Dermis blood vessel endothelial cell (primary cell): ENCODE measurements at places on chromosomes 2 and 18. TPM values are rescaled to one million over a fixed set of nuclear protein-coding genes. Genes with fewer than 3 reads are reported as not detected.

DNA sequence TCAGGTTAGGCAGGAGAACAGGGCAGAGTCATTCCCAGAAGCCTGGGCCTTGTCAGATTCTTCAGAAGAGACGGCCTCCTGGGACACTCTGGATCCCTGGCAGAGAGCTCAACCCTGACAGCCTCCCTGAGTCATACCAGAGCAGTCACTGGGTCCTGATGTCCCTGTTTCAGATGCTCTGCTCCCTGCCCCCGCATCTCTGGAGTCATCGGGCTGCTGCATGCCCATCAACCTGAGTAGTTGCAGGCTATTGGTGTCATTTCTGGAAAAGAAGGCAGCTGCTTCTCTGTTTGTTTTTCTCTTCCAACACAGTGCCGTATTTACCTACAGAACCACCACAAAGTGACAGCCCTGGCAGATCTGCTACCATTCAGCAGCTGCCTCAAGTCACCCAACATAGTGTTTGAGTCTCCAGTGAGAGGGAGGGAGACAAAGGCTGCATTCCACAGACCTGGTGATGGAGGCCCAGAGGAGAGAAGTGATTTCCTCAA is 145.1 kb downstream of the B3GNT2 start:
- DNase-seq, result no peak

DNA sequence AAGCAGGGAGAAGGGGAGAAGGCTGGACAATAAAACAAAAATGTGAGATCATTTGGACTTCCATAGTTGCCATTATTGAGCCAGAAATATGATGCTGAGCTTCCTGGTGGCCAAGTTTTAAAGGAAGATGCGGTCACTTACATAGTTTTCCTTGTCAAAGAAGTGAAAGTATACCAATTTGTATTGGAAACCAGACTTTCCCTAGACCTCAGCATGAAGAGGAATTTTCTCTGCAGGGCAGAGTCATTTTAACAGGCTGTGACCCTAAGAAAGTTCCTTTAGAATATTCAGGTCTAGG is 111.0 kb downstream of the GATA6 start:
- no peak for DNase-seq

- no peak for DNase-seq
Observed at GRCh38 chr2:3463186-3463835, 56.0 kb downstream of the ADI1 start.

- DNase-seq, result no peak
Observed at GRCh38 chr18:76878426-76878825, 56.1 kb downstream of the ZNF236 start.

DNA sequence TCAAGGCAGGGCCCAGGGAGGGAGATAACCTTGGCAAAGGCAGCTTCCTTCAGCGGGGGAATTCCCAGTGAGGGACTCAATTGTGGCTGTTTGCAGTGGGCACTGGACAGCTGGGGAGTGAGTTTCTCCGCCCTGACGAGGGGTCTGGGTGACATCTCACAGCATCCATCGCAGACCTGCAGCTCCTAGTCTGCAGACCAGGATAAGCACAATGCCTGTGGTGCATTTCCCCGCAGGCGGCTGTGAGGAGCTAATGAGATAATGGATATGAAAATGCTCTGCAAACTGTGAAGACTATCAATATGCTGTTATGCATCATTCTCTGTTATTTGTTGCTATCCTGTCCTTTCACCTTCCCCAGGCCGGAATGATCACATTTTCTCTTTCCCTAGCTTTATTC is 30.0 kb upstream of the CYP1B1 start:
- DNase-seq, result no peak

DNA sequence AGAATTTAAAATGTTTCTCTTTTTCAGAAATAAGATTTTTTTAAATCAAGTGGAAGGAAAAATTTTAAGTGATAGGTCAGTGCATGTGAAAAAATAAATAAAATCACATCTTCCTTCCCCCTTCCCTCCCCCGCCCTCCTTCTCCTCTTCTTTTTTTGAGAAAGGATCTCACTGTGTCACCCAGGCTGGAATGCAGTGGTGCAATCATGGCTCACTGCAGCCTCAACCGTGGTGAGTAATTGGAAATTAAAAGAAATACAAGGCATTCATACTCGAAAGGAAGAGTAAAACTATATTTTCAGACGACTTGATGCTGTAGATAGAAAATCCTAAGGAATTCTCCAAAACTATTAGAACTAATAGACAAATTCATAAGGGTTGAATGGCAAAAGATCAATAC is 16.9 kb upstream of the CRACDL start:
- no peak for DNase-seq

- no peak for DNase-seq
Observed at GRCh38 chr18:13940326-13940725, 25.0 kb upstream of the MC2R start.

DNA sequence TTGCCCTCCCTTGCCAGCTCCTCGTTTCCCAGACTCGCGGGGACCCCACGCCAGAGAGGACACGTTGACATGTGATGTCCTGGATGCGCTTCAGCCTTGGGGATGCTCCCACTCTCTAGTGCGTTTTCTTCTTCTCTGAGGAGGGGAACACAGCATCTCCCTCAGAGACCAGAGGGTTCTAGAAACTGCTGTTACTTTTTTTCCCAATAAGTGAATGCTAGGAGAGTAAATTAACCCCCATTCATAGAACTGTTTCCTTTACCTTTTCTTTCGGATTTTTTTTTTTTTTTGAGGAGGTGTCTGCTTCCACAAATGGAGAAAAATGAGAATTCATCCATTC is 370 bp upstream of the EFEMP1 start:
- DNase-seq, result no peak

GRCh38 chr2:86358957-86359356 is 21.5 kb upstream of the REEP1 start:
- no peak for DNase-seq

DNA sequence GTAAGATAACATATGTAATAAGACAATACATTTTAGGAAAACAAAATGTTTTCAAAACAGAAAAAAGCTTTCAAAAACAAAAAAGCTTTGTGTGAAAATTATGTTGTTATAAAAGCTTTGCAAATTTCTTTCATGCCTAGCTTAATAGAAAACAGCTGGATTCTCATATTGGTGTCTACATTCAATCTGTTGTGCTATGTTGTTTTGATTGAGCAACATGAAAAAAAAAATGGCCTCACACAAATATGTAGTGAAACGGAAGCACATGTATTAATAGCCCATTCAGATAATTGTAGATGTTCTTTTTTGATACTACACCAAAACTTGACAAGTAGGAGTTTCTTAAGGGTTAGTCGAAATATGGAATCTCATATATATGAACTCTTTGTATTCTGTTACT is 197.5 kb downstream of the ZEB2 start:
- DNase-seq, result no peak

- DNase-seq, result no peak
Observed at GRCh38 chr18:43933177-43933576, 655.9 kb upstream of the SYT4 start.

DNA sequence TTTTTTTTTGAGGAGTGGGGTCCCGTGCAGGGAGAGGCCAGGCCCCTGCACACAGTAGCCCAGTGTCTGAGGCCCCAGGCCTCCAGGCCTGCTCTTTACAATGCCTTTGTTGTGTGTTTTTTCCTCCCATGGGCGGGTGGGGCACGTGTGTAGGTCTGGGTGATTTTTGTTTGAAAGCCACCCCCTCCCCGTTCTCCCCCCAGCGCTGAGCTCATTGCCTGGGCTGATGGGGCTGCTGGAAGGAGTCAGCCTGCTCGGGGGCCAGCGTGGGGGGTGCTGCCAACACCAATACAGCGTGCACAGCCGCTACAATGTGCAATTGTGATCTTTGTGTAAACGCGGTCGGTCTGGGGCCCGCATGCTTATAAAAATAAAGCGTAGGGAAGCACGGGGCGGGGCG is 142.7 kb downstream of the DYSF start:
- no peak for DNase-seq

DNA sequence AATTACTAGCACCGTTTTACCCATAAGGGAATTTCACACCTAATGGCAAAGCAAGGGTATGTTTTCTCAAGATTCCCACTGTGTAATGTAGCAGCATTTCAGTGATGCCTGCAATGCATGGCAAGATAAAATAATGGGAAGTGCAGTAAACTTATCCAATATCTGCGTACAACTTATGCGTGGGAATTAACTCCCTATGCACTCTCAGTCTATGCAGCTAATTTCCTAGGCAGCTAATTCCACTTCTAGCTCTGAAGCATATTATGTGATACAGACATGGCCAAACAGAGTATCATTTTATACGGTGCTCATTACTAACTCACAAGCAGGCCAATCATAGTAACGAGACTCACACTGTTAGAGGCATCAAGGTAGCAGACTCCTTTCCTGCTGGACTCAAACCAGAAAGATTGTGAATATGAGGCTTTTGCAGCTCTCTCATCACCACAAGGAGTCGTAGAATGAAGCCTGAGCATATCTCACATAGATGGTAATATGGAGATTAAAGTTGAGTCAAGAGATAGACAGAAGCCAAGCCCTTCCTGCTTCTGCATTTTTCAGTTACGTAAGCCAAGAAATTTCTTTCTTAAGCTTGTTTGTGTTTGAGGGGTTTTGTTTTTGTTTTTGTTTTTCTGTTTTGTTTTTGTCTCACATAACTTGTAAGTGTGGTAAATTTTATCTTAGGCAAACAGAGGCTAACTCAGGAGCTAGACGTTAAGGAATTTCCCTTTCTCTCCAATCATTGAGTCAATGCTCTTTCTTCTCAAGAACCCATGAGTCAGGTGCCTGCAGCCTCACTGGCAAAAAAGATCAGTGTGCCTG is 34.8 kb upstream of the ITGAV start:
- DNase-seq, result no peak

- DNase-seq, result no peak
Observed at GRCh38 chr2:104845552-104845931, 8.4 kb upstream of the POU3F3 start.

- peak; percentile 32 for DNase-seq
Observed at GRCh38 chr2:229927817-229928321, 5.6 kb downstream of the FBXO36 start.

GRCh38 chr18:24397131-24397693 is 412 bp downstream of the OSBPL1A start:
- peak; percentile 88 for DNase-seq

GRCh38 chr2:208072250-208072892 is 47.0 kb upstream of the PLEKHM3 start:
- peak; percentile 83 for DNase-seq

DNA sequence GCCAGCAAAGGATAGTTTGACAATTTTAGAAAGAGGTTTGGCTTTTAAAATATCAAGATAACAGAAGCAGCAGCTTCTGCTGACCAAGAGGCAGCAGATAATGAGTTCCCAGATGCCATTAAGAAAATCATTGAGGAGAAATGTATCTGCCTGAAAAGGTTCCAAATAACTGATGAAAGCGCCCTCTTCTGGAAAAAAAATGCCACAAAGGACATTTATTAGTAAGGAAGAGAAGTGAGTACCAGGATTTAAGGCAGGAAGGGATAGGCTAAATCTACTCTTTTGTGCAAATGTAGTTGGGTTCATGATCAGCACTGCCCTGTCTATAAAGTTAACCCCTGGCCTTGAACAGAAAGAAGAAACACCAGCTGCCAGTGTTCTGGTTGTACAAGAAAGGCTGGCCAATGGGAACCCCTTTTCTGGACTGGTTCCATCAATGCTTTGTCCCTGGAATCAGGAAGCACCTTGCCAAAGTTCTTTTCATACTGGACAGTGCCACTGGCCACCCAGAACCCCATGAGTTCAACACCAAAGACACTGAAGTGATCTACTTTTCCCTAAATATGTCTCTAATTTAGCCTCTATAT is 40.6 kb downstream of the DHX57 start:
- peak; percentile 52 for DNase-seq

DNA sequence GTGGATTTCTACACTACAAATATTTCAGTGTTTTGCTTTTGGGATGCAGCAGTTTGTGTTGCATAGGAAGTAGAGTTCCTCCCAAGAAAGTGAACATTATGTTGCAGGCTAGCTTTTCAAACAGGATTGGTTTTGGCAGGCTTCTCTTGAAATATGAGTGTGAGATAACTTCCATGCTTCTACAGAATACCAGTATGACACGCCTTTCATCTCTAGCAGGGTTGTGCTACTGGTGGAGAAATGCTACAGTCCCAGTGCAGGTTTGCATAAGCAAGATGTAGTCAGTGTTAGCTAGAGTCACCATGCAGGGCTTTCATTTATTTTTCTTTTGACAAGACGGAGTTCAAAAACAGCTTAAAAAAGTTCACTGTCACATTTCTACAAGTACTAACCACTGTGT is 17.1 kb upstream of the CAVIN2 start:
- no peak for DNase-seq

- DNase-seq, result peak; percentile 78
Observed at GRCh38 chr2:215828528-215829184, 184.7 kb downstream of the MREG start.

DNA sequence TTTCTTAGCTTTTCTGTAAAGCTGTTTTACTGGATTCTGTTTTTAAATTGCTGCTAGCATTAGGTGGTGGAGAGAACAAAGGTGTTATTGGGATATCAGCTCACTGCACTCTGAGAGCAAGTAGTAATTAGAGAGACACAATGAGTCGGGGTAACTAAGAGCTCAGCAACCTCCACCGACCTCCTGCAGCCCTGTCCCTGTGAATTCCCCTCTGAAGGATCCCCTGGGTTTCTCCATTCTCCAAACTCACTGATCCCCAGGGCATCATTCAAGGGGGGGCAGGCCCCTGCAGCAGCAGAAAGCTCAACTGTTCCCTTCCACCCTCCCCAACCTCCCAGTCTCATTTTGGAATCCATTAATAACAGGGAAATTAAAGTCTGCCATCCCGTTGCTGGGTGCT is 73.0 kb downstream of the MTCL1 start:
- no peak for DNase-seq

DNA sequence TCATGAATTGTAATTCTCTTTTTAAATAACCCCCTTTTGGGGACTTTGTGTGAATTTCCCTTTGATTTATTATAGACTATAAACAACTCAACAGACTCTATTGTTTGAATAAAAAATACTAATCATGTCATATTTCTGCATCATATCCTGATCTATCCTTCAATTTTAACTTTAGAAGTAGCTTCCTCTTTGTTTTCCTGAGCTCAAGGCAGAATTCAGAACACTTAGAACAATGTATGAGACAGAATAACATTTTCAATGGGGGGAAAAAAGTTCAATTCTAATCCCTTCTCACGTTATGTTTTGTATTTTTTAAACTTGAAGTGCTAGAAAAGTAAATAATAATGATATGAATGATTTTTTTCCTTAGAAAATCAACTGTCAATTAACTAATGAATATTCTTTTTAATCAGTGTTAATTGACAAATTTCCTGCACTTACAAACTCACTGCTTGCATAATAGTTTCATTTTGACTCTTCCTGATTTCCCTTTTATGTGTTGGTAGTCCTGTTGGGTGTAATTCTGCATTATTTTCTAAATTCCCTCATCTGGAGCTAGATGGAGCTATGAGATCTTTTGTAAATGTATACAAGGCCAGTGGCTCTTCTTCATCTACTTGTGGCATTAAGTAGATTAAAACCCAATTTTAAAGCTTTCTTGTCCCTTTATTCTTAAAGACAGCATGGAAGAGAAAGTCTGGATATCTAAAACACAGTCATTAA is 326.1 kb downstream of the PARD3B start:
- DNase-seq, result peak; percentile 86

The HRH4 gene
- total RNA-seq, result 0.19 TPM in 1 of 2 replicates, not detected in the other

The HOXD3 gene
- total RNA-seq, result 19.2 and 54.6 TPM in 2 replicates

The PLEK gene
- 0.17 TPM in 1 of 2 replicates, not detected in the other for total RNA-seq

The CCDC121 gene
- total RNA-seq, result 2.7 and 2.8 TPM in 2 replicates

The RAX gene
- not detected in 2 replicates for total RNA-seq
